ENCODE measurements at places on chromosomes 11 and 22.

GRCh38 chr11:87125257-87125656, 87.5 kb downstream of the TMEM135 start:
- DNase-seq = no peak

DNA sequence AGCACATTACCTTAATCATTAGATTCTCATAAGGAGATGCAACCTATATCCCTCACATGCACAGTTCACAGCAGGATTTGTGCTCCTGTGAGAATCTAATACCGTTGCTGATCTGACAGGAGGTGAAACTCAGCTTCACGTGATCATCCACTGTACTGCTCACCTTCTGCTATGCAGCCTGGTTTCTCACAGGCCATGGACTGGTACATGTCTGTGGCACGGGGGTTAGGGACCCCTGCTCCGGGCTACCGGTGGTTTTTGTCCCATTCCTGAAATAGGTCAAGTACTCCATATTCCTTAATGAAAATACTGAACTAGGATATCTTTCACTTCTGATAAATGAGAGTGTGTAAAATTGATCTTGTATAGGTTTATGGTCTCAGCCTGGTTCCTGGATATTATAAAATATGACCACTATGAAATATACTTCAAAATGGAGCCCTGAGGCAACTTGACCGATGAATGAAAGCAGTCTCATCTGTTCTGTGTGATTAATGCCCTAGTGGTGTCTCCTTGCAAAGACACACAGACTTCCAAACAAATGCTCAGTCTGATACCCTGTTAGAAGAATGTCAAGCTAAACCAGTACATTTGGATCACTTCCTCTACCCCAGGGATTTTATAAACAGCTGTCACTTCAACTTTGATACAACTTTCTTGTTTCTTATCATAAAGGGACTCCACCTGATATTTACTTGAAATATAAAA, 492.9 kb upstream of the ANO3 start:
- DNase-seq = no peak

GRCh38 chr11:48005831-48006270, 25.5 kb downstream of the PTPRJ start:
- no peak for DNase-seq

GRCh38 chr11:107549253-107549953, 16.1 kb downstream of the ALKBH8 start:
- DNase-seq = no peak

DNA sequence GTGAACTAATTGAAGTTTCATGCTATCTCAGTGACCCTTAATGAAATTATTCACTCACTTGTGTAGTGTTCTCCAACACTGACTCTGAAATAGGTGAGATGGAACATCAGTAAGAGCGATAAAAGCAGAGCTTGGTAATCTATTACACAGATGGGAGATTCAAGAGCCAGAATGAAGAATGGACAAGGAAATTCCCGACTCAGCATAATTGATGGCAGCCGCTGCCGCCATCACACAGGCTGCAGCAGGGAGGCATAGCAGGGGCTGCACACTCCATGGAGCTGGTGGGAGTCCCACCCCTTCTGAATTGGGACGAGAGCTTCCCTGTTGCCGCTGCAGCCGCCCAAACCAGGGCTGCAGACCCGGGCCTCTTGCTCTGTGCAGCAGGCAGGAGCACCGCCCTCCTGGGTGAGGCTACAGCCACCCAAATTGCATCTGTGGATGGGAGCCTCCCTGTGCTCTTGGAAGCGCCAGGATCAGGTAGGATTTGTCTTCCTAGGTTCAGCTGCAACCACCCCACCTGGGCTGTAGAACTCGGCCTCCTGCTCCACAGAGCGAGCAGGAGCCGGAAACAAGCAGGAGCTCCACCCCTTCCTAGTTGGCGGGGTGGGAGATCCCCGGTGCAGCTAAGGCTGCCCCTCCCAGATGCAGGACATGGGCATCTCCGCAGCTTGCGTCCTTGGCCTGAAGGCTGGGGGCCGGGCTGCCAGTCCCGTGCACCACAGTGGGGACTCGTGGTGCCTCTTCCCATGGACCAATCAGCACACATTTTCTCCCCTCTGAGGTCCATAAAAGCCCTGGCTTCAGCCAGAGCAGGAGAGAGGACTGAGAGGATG, 535.1 kb upstream of the LUZP2 start:
- no peak for DNase-seq

DNA sequence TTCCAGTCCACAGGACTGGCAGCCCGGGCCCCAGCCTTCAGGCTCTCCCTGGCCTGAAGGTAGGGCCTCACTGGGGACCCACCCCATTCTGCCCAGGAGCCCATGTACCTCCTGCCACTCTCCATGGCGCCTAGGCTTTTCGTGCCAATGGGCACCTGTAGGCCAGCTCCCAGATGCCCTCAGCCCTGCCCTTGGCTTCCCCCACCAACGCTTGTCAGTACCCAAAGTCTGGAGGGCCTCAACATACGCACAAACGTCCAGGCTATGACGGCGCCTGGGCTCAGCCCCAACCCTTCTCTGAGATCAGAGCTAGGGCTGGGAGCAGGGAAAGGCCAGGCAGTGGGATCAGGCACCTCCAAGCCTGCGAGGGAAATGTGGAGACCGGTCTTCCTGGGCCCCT, 816.9 kb upstream of the LUZP2 start:
- no peak for DNase-seq

- DNase-seq = no peak
Observed at GRCh38 chr22:45906946-45907345, 70.0 kb downstream of the WNT7B start.

- peak; percentile 65 for DNase-seq
Observed at GRCh38 chr11:105179542-105180278, 40.1 kb upstream of the CARD18 start.

DNA sequence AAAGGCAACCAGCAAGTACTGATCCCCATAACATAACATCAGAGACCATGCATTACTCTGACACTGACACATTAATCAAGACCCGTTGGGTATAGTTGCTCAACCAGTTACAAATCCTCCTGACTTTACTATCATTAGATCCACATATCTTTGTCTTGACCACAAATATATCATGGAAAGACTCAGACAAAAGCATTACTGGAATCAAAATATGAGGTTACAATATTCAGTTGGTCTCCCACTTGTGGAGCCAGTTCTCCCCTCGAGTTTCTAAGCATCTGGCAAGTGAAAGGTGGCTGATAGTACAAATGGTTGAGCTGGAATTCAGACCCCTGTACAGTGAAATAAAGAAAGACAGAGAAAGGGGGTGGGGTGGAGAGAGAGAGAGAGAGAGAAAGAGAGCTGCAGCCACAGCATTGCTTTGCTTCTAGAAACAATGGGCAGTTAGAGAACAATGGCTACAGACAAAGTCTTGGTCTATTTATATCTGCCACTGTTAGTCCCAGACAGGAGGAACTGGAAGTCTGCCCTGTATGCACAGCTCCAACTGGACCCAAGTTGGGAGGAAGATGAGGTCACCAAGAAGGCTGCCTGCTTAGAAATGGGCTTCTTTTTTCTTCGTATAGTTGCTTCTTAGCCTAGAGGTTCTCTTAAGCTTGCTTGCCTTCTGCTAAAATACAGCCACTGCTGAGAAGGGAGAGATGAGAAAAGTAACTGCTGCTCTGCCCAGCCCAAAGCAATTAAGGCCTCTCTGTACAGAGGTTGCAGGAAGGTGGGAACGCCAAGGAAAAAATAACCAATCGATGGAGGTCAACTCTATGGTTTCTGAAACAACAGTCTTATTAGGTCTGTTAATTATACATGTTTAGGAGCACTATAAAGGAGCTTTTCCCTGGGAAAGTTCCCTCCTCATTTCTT, 85.5 kb downstream of the ETS1 start:
- DNase-seq = no peak

DNA sequence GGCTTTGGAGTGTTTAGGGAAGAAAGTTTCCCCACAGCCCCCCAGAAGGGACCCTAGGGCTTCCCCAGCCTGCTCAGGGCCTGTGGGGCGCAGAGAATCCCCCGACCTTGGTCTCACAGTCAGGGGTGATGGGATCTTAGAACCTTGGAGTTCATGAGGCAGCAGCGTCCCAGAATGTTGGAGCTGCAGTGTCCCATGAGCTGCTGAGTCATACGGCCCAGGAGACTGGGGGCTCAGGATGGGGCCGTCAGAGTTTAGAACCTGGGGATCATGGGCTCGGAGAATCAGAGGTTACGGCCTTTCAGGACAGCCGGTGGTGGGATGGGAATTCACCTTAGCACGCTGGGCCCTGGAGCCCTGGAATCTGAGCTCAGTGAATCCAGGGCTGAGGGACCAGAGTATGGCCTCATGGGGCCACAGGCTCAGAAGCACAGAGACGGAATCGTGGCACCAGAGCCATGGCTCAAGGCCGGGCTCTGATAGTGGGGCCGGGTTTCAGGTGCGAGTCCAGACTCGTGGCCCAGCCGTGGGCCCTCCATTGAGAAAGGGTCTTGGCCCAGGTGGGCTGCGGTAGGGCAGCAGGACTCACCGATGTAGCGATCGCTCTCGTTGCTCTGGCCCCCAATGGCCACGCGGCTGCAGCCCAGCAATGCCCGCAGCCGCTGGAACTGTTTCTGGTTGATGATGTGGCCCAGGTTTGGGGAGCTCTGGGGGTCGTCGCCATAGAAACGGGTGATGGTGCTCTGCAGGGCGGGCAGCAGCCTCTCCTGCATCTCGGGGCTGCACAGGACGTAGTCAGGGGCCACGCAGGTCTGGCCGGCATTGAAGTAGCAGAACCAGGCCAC, 9.5 kb downstream of the ALDH3B2 start:
- no peak for DNase-seq

GRCh38 chr22:25558341-25558740, 6.1 kb upstream of the GRK3 start:
- no peak for DNase-seq

DNA sequence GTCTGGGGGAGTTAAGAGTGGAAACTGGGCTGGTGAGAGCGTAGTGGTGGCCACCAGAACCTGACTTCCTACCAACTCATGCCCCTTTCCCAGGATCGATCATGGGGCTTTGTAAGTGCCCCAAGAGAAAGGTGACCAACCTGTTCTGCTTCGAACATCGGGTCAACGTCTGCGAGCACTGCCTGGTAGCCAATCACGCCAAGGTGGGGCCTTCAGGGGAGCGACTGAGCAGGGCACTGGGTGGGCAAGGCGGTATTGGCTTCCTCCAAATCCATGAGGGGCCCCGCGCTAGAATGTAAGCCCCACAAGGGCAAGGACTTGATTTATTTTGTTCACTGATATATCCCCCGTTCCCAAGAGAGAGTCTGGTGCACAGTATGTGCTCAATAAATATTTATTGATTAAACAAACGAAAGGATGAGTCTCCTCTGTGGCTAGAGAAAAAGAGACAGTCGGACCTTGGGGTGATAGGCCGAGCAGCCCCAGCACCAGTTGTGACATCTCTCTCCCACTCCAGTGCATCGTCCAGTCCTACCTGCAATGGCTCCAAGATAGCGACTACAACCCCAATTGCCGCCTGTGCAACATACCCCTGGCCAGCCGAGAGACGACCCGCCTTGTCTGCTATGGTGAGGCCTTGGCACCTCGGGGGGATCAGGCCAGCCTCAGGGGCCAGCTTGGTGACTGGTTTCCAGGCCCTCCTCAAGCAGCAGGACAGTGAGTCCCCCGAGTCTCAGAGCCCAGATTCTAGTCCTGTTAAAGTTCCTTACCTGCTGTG, 765 bp downstream of the ZFPL1 start:
- DNase-seq = no peak

GRCh38 chr22:46044621-46045458, 67.9 kb upstream of the WNT7B start:
- DNase-seq = no peak

DNA sequence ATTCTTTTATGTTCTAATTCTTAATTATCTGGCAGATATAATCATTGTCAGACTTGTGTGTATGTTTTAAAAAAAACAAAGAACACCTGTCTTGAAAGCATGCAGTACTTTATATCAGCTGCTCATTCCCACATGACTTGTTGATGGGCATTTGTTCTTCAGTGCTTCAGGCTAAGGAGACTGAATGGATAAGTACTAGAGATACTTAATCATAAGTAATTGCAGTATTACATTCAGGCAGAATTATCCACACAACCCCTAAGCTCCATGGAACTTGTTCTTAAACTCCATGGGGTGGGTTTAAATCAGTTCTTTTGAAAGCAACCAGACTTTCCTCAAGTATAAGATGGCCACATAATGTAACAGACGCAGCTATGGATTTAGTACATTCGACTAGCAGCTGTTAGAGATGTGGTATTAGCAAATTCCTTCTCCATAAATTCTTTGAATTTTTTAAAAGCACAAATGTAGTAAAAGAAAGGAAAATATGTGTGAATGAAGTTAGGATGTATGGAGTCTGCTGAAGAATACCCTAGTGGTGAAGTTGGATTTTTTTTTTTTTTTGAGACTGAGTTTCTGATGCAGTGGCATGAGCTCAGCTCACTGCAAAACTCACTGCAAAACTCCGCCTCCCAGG, 3.0 kb downstream of the JAM3 start:
- DNase-seq = no peak

GRCh38 chr22:20002128-20002527, 14.5 kb downstream of the ARVCF start:
- DNase-seq = no peak

GRCh38 chr11:12893787-12894672, 115.1 kb upstream of the RASSF10 start:
- DNase-seq = no peak

DNA sequence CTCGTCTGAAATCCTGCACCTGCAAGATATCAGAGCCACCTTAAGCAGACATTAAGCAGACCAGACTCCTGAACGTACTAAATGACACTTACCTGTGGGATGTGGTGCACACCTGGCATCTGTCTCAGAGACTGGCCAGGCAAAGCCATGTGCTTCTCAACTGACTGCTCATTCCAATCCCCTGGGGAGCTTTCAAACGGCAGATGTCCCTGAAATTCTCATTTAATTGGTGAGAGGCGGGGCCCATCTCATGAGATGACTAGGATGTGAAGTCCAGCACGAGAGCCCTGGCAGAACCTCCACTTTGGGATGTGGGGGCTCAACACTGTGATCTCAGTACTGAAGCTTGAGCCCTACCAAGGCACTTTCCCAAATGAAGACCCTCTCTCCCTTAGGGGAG, 84.9 kb upstream of the HMGXB4 start:
- DNase-seq = no peak

DNA sequence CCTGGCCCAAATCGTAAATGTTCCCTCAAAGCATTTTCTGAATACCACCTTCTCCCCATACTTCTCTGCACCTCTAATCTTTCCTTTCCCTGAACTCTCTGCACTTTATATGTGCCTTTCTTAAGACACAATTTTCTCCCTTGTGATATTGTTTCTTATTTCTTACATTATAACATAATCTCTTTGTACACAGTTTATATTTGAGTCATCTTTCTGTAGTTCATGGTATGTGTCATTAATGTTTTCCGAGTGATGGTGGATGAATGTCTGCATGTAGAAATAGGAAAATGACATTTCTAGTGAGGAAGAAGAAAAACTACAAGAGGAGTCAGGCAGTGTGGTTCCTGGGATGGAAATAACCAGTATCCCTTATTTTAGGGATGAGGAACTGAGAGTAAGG, 5.5 kb downstream of the ACRV1 start:
- no peak for DNase-seq

DNA sequence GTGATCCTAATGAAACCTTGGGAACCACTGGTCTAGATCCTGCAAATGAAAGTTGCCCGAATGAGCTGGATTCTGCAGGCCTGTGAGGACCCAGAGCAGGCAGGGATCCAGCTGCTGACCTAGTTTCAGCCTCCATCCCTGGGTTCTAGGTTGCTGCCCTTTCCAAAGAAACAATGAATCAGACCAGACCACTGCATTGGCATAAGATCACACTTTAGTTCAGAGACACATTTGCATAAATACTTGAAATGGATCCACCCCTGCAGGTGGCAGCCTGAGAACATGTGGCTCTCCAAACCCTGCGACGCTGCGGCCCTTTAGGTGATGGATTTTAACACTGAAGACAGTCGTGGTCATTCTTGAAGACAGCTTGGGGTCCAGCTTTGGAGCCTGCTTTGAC, 23.7 kb downstream of the ADAMTS8 start:
- DNase-seq = no peak

- no peak for DNase-seq
Observed at GRCh38 chr11:12200991-12201985, 90.9 kb downstream of the MICAL2 start.
